AML-193 (cell line): ENCODE measurements at places on chromosomes 5 and 9.

GRCh38 chr5:176726746-176727527 is 79.7 kb downstream of the TSPAN17 start:
- no peak for DNase-seq

- no peak for DNase-seq
Observed at GRCh38 chr9:110131499-110131898, 76.5 kb downstream of the C9orf152 start.

GRCh38 chr5:147190331-147190730 is 44.5 kb upstream of the STK32A start:
- no peak for DNase-seq

DNA sequence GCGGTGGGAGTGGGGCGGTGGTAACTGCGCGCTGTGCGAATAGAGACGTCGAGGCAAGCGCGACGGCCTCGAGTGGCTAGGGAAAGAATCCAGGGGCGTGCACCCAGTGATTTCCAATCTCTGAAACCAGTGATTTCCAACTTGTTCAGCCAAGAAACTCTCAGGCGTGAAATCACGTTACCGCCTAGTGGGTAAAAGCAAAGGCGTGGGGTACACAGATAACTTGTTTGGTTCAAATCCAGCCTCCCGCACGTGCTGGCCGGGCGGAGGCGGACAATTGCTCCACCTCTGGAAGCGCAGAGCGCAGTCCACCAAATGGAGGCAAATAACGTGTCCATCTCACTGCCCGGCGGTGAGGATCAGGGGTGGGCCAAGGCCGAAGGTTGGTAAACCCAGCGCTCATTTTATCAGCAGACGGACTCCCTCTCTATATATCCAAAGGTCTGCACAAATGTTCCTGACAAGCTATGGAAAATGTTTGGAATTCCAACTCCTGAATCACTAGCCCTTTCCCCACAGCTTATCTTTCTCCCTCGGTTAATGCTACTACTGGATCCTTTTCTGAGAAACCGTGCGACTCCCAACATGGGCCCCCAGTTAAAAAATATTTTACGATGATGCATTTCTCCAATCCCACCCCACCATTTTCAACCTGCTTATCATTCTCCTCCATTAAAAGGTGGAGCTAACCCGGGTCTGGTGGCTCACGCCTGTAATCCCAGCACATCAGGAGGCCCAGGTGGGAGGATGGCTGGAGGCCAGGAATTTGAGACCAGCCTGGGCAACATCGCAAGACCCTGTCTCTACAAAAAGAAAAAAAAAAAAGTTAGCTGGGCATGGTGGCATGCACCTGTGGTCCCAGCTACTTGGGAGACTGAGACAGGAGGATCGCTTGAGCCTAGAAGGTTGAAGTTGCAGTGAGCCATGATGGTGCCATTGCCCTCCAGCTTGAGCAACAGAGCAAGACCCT is 950 bp upstream of the FNBP1 start:
- no peak for DNase-seq

DNA sequence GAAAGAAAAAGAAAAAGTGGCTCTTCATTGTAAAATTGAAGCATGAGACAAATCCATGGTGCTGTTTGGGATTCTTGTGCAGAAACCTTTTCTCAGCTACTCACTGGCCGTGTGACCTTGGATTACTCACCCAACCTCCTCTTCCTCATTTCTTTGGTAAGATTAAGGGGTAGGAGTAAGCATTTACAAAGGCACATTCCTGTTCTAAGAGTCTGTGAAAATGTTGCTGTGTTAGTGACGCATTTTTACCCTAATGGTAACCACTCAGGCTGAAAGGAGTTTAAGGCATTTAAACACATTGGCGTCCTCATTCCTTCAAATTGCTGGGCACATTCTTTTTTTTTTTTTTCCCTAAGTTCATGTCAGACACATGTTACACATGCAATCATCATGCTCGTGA is 4.3 kb downstream of the RAI14 start:
- DNase-seq: no peak

GRCh38 chr9:110156902-110157301 is 51.1 kb downstream of the C9orf152 start:
- peak; percentile 98 for DNase-seq
